ENCODE measurements at places on chromosomes 12 and 14.

- H3K27me3 ChIP-seq, result no peaks in the 10 kb centered on the region
- H3K4me1 ChIP-seq, result no peaks in the 10 kb centered on the region
- no peak overlapping the region for H3K4me3 ChIP-seq
- H3K27ac ChIP-seq, result no peak overlapping the region
Observed at GRCh38 chr12:52976574-52977071, 27.7 kb downstream of the KRT18 start.

DNA sequence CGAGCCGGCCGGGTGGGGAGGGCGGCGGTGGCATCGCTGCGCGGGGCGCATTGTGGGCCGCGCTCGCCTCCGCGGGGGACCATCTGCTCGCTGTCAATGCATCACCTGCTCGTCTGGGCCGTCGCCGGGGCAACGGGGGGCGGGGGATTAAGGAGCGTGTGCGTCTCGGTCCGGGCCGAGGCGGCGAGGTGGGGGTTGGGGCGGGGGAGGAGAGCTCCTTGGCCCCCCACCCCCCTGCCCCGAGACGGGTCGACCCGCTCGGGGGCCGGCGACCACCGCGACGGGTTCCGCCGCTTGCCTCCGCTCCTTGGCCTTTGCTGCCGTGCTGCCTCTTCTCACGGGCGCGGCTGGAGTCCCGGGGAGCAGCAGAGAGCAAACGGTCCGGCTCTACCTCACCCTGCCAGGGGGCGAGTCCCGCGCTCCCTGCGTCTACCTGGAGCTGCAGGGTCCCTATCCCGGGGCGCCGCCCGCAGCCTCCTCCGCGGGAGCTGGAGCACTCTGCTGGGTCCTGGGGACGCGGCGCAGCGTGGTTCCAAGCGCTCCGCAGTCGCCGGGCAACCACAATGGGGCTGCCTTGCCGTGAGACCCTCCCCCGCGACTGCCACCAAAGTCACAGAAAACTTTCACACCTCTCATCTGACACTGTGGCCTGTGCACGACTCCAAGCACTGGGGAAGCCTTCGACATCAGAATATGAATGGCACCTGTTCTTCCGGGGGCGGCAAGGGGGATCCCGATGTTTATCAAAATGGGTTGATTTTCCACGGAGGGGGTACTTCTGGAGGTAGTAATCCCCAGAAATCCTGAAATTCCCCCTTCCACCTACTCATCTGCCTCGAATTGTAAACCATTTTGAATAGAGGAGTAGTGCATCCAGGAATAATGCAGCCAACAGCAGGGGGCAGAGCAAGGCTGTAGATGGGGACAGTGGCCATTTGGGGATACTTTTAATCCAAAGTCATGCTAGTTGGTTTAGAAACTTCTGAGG, at the start of gene C12orf42:
Gene C12orf42, minus strand, starts transcription at position 500 of the 988 bp plus-strand sequence. CDS start 17,542 bp downstream, outside the sequence.
- peak within 1 kb of the TSS; percentile 46 for H3K27ac ChIP-seq
- peak within 1 kb of the TSS; percentile 49 for H3K4me3 ChIP-seq
- peak; percentile 70 for DNase-seq
- H3K27me3 ChIP-seq, result no peaks in the 10 kb centered on the region

DNA sequence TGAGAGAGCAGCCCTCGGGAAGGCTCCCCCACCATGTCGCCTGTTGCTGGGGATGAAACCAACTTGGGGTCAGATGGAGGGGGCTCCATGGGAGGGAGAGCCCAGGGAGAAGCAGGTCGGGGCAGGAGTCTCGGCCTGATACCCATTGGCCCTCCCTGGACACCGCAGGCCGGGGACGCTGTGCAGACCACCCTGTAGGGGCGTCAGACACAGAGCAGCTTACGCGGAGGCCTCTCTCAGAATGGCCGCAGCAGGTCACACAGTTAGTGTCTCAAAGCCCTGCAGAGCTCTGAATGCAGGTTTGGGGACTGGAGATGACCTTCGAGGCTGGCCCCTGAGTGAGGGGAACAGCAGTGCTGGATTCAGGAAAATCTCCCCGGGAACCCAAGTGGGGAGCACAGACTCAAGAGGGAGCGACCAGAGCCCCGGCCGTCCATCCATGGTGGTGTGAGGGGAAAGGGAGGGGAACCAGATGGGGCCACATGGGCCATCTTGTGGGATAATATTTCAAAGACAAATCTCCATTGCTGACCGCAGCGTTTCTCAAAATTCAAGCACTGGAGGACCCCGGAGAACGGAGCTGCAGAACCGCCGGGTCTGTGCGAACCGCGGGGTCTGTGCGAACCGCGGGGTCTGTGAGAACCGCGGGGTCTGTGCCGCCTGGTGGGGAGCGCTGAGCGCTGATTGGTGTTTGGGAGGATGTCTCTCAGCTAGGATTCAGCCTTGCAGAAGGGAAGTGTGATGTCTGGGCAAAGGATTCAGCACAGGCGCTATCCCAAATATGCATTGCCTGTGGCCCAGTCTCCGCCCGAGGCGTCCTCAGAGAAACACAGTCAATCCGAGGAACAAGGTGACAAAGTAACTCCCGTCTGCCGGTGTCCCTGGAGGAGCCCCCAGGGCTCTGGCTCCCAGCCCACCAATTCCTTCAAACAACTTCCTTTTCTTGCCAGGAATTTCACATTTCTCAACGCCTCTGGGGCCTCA, 324.4 kb upstream of the RTL1 start:
- no peaks in the 10 kb centered on the region for H3K36me3 ChIP-seq
- no peak for DNase-seq
- H3K27ac ChIP-seq, result no peak overlapping the region

- H3K36me3 ChIP-seq, result no peaks in the 10 kb centered on the region
- H3K4me3 ChIP-seq, result no peak overlapping the region
Observed at GRCh38 chr12:75657831-75658230, 146.4 kb upstream of the KRR1 start.

DNA sequence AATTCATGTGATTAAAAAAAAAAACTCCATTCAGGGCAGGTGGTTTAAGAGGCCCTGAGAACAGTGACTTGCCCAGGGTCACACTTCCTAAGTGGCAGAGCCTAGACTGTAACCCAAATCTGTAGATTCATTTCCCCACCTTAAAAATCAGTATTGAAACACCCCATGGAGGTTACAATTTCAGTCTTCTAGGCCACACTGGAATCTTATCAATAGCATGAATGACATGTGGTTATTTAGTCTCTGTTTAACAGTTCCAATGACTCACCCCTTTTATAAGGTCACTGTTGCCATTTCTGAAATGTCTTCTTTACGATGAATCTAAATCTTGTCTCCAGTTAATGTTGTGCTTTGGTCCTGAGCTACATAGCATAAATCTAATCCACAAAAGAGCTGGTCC, 262.3 kb upstream of the GRIP1 start:
- H3K27me3 ChIP-seq, result no peaks in the 10 kb centered on the region
- DNase-seq, result no peak
- H3K4me3 ChIP-seq, result no peak overlapping the region
- H3K27ac ChIP-seq, result no peak overlapping the region

DNA sequence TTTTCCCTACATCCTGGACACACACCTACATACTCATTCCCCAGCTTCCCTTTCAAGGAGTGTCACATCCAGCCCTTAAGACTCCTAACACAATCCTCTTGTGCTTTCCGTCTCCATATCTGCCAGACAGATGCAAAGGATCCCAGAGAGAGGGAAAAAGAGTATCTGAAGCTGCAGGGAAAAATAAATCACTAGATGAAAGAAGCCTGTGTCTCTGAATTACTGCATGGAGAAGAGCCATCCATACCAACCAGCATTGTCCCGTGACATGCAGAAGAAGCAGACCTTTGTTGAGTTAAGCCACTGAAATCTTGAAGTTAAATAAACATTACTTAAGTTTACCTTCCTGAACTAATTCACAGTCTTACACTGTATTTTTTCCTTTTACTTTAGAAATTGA, 54.6 kb downstream of the GTF2A1 start:
- no peaks in the 10 kb centered on the region for H3K27me3 ChIP-seq
- H3K4me3 ChIP-seq, result no peak overlapping the region
- peaks cover 18% of the 10 kb centered on the region for H3K4me1 ChIP-seq

DNA sequence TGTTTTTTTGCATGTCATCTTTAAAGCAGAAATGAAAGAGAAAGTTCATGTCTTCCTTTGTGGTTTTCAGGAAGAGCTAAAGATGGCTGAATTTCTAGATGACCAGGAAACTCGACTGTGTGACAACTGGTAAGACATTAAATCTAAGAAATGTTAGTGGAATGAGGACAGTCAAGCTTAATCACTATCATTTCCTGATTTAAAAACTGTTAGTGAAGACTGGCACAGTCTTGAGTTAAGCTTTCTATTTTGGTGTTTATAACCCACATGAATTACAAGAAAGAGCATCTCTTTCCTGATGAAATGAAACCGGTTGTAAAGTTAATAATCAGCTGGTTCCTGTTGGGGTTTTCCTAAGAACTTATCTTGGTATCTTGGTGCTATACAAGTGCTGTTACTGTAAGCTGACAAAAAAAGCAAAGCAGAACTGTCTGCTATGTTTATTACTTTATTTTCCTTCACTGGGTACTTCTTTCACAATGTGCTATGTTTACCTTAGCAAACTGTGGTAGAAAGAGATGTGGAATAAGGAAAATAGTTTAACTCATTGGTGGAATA, 5.2 kb downstream of the TRAFD1 start:
- H3K36me3 ChIP-seq, result peaks cover 6% of the 10 kb centered on the region
- H3K27me3 ChIP-seq, result no peaks in the 10 kb centered on the region
- peak overlapping the region; percentile 35 for H3K4me3 ChIP-seq

- no peaks in the 10 kb centered on the region for H3K27me3 ChIP-seq
- no peak overlapping the region for H3K27ac ChIP-seq
Observed at GRCh38 chr12:82176761-82177490, 181.3 kb downstream of the CCDC59 start.

GRCh38 chr12:106106061-106106566, 32.6 kb downstream of the NUAK1 start:
- H3K27ac ChIP-seq, result no peak overlapping the region
- no peak for DNase-seq
- no peak overlapping the region for H3K4me3 ChIP-seq
- H3K36me3 ChIP-seq, result no peaks in the 10 kb centered on the region

GRCh38 chr12:49098035-49098451, 3.4 kb upstream of the DHH start:
- no peak overlapping the region for H3K4me3 ChIP-seq
- peaks cover 42% of the 10 kb centered on the region for H3K36me3 ChIP-seq
- H3K4me1 ChIP-seq, result peaks cover 13% of the 10 kb centered on the region
- no peak overlapping the region for H3K27ac ChIP-seq
- peak; percentile 43 for DNase-seq

GRCh38 chr12:21656905-21657325, 727 bp downstream of the LDHB start:
- peak overlapping the region; percentile 91 for H3K4me3 ChIP-seq
- peak; percentile 27 for DNase-seq
- peaks cover 45% of the 10 kb centered on the region for H3K4me1 ChIP-seq

DNA sequence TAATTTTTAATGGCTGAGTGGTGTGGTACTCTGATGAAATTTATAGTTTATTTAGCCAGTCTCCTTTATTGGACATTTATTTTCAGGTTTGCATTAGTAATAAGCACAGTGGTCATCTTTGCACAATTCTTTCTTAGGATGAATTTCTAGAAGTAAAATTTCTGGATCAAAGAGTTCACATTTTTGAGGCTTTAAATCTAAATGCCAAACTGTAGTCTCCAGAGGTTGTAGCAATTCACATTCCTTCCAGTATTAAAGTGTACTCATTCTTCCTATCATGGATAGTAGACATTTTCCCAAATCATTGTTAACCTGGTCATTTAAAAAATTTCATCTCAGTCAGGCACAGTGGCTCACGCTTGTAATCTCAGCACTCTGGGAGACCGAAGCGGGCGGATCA, 24.8 kb downstream of the SLC39A9 start:
- H3K4me1 ChIP-seq, result no peaks in the 10 kb centered on the region
- no peak overlapping the region for H3K27ac ChIP-seq
- H3K4me3 ChIP-seq, result no peak overlapping the region
- H3K27me3 ChIP-seq, result no peaks in the 10 kb centered on the region

DNA sequence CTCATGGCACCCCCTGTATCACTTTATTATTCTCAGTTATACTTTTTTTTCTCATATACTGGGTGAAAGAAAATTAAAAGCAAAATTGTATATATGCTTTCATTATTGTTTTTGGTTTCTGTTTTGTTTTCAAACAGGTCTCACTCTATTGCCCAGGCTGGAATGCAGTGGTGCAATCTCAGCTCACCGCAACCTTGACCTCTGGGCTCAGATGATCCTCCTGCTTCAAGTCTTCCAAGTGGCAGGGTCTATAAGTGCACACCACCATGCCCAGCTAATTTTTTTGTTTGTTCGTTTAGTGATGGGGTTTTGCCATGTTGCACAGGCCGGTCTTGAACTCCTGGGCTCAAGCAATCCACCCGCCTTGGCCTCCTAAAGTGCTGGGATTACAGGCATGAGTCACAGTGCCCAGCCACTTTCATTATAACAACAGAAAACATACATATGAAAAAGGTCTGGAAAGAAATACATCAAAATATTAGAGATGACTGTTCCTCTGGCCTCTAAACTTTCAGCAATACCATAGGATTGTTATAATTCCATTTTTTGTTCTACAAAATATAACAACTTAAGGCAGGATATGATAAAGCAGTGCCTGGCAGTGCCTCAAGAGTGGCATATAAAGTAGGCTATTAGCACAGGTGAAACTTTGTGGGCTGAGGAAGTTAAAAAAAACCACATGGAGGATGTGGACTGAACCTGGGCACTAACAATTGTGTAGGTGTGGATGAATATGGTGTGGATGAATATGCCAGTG, 5.8 kb upstream of the NTN4 start:
- H3K27me3 ChIP-seq, result no peaks in the 10 kb centered on the region
- H3K36me3 ChIP-seq, result no peaks in the 10 kb centered on the region
- H3K27ac ChIP-seq, result no peak overlapping the region
- no peak overlapping the region for H3K4me3 ChIP-seq

DNA sequence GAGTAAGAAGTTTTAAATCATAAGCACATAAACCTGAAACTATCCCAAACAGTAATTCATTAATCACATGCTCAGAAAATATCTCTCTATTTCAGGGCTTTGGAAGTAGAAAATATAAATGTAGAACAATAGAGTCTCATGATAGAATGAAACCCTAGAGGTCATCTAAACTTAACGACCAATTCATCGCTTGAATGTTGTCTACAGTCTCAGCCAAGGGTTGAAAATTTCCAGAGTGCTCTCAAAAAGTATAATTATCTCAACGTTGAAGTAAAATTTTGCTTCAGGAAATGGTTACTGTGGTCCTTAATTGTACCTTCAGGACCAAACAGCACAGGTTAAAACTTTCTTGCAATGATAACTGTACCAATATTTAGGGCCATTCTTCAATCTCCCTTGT, 1053.6 kb upstream of the SEL1L start:
- no peaks in the 10 kb centered on the region for H3K36me3 ChIP-seq
- no peak overlapping the region for H3K27ac ChIP-seq
- no peak for DNase-seq
- H3K4me1 ChIP-seq, result no peaks in the 10 kb centered on the region

GRCh38 chr12:53618275-53618674, 7.9 kb downstream of the ATF7 start:
- peak overlapping the region; percentile 18 for H3K27ac ChIP-seq
- no peak for DNase-seq
- peaks cover 8% of the 10 kb centered on the region for H3K4me1 ChIP-seq
- H3K27me3 ChIP-seq, result no peaks in the 10 kb centered on the region
- peaks cover 4% of the 10 kb centered on the region for H3K36me3 ChIP-seq
- peak overlapping the region; percentile 13 for H3K4me3 ChIP-seq

- H3K4me1 ChIP-seq, result no peaks in the 10 kb centered on the region
- H3K27ac ChIP-seq, result no peak overlapping the region
- no peak overlapping the region for H3K4me3 ChIP-seq
Observed at GRCh38 chr12:127785540-127785939, 481.4 kb upstream of the TMEM132C start.

Data from CD8-positive, alpha-beta memory T cell (primary cell).